ENCODE measurements at places on chromosomes 11 and 22.

DNA sequence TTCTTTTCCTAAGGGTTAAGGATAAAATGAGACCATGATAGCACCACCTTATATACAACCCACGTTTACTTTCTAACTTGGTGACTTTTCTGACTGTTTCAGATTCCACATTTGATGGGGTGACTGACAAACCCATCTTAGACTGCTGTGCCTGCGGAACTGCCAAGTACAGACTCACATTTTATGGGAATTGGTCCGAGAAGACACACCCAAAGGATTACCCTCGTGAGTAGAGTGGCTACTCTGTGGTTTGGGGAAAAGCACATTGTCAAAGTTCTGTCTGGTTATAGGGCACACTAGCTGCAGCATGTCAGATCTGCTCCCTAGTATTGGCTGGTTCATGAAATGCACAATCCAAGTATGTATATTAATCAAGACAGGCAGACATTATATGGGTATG lies 117.3 kb downstream of the SPON1 start:
- DNase-seq = no peak

- peak; percentile 75 for DNase-seq
Measured at GRCh38 chr22:46798366-46799350, 36.2 kb downstream of the TBC1D22A start.

- DNase-seq = peak; percentile 40
Measured at GRCh38 chr22:23218867-23219251, 38.5 kb downstream of the BCR start.

- no peak for DNase-seq
Measured at GRCh38 chr11:12192794-12193514, 82.6 kb downstream of the MICAL2 start.

DNA sequence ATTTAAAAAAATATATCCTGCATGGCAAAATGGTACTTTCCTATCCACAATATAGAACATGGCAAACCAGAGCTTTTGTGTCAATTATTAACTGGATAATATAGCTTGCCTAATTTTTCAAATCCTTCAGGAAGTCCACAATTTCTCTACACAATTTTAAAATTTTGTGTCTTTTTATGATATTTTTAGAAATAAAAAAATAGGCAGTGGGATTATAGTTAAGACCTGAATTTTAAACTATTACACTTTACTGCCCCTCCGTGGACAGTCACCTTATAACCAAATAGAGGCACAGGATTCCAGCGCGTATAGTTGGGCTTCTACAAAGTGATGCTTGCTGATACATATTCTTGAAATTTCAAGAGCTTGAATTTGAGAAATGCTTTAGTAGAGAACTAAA lies 2.1 kb upstream of the DMC1 start:
- peak; percentile 11 for DNase-seq

- no peak for DNase-seq
Measured at GRCh38 chr11:11449327-11449726, 96.3 kb upstream of the CSNK2A3 start.

GRCh38 chr11:122342089-122342744 lies 226.2 kb upstream of the BLID start:
- DNase-seq = no peak

DNA sequence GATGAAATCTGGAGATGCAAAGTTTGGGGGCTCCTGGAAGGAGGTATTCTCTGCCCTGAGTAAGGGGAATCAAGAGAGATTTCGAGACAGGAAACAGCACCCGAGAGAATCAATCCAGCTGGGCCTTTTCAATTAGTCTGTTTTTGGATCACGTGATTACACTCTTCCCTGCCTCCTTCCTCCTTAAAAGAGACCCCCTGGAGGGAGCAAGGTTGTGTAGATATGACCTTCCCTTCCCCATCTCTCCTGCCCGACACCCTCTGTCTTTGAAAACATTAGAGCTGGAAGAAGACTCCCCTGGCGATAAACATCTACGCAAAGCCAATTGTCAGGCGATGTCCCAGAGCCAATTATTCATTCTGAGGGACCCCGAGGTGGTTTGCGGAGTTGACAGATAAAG lies 407.9 kb downstream of the MIAT start:
- no peak for DNase-seq

DNA sequence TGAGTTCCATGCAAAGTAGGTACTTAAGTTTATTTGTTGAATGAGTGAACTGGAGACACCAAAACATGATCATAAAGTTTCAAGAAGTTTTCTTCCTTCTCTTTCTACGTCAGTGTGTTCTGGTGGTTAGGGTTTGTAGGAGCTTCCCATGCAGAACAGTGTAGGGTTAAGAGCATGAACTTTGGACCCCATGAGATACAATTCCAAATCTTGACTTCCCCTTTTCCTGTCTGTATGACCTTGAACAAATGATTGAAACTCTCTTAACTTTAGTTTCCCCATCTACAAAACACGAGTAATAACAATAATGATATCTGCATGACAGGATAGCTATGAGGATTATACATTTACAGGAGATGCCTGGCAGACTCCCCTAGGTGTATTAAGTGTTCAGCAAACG lies 41.0 kb upstream of the TENM4 start:
- peak; percentile 45 for DNase-seq

DNA sequence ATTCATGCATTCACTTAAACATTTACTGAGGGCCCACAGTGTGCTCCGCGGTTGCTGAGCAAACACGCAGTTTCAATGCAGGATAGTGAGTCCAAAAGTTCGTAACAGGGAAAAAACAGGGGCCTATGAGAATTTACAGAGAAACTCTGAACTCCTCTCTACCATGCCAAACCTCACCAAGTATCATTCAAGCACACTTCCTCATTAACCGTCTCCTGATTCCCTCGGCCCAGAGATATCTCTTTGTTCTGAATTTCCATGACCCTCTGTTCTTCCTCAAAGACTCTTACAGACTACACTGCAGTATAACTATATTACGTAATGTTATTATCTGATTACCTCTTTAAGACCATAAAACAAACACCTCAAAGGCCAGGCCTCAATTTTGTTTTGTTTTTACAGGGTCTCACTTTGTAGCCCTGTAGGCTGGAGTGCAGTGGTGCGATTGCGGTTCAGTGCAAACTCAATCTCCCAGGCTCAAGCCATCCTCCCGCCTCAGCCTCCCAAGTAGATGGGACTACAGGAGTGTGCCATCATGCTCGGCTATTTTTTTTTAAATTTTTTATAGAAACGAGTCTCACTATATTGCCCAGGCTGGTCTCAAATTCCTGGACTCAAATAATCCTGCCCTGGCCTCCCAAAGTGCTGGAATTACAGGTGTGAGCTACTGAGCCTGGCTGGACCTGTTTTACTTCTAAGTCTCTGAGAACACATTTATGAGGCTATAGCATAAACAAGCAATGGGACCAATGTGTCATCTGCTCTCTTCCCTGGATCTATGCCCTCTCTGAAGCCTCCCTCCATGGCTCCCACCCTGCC lies 3.6 kb downstream of the HPS4 start:
- no peak for DNase-seq

DNA sequence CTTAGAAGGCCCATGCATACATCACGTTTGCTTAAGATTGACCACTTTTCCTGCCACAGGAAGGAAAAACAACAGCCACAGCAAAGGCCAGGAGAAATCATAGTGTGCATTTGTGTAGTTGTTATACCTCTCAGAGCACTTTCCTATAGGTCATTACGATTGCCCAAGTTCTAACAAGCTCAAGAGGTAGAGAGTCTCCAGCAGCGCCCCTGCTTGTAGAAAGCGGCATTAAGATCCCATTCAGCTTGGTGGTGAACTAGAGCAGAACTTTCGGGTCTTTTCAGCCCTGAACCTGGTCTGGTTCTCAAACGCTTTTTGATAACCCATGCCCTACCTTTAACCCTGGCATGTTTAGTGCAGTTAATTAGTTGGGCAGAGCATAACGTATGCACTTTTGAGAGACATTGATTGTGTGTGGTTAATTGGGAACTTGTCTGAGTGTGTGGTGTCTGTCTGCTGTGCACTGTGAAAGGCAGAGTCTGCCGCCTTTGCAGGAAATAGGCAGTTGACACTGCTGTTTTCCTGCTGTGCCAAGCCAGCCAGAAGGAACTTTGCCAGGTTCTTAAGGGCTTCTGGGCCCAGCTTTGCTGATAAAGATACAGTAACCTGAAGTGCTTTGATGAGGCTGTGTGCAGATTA lies 109.9 kb upstream of the CLMP start:
- DNase-seq = no peak

GRCh38 chr11:119363851-119364590 lies 17.5 kb downstream of the USP2 start:
- peak; percentile 70 for DNase-seq

DNA sequence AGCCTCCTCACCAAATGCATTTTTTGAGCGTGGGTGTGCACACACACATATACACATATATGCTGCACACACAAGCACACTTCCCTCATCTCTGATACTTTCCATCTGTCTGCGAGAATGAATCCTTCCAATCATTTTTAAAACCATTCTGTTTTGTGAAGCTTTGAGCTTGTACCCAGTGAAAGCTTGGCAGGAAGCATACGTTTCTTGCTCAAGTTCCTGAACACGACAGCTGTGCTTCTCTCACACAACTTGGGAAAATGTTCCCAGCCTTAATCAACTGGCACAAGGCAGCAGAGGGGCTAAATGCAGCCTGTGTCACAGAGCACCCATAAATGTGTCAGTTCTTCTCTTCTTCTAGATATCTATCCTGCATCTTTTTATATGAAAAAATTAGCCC lies 524.0 kb upstream of the KIRREL3 start:
- no peak for DNase-seq

- DNase-seq = peak; percentile 62
Measured at GRCh38 chr22:30078320-30079311, 1.6 kb upstream of the HORMAD2 start.

DNA sequence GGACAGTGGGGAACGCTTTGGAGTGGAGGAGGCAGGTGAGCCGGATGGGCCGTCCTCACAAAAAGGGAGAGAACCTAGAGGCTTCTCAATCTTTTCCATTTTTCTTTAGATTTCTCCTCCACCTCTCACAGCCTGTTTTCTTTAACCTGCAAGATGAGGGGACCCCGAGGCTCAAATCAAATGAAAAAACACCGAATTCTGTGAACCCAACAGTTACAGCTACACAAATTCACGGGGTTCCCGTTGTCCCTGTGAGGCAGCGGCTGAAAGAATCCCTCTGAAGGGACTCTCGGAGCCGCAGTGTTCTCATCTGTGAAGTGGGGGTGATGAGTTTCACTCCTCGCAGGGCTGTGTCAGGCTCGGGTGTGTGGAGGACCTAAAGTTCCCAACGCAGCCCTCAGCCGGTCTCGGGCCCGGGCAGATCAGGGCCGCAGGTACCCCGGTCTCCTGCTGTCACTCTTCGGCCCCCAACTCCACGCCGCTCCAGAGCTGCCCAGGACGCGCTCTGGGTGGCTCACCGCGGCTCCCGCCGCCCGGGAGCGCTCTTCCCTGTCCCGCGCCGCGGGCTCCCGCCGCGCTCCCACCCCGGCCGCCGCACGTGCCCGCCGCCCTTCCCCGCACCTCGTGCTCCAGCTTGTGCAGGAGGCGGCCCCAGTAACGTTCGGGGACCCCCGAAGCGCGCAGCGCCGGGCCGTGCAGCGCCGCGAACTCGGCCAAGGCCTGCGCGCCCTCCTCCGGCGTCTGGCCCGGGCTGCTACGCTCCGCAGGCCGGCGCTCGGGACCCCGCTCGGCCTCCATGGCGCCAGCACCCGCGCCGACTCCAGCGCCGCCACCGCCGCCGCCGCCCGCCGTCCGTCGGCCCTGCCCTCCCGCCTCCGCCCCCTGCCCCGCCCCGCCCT lies at the start of gene TTLL12:
TTLL12 (minus strand) TSS at position 863 of the 899 bp plus-strand sequence; CDS start at position 798, 65 bp downstream.
- DNase-seq = peak; percentile 71

DNA sequence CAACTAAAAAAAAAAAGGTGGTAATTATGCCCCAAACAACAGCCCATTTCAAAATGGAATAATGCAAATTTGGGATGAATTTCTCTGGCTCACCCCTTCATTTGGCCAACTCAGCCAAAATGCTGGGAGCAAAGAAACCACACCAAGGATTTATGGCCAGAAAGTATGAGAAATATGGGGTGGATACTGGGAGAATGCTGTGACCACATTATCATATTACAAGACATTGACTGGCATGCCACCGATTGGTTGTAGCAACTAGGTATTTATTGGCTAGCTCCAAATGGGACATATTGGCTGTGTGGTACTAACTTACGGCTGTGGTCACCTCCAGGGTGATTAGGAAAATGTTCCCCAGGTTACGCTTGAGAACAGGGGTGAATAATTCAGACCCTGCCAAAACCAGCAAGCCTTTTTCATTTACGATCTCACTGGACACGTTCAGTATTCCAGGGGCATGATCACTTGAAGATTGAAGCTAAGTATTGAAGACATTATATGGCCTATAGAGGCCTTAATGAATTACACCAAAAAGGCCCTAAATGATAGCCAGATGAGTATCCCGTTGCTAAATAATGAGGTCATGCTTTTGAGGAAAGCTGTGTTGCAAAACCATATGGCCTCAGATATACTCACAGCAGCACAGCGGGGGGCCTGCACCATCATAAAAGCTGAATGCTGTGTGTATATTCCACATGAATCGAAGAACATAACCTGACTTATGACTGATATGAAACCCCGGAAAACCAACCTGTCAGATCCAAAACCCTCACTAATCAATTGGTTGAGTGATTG lies 3.8 kb upstream of the FDX1 start:
- DNase-seq = no peak

DNA sequence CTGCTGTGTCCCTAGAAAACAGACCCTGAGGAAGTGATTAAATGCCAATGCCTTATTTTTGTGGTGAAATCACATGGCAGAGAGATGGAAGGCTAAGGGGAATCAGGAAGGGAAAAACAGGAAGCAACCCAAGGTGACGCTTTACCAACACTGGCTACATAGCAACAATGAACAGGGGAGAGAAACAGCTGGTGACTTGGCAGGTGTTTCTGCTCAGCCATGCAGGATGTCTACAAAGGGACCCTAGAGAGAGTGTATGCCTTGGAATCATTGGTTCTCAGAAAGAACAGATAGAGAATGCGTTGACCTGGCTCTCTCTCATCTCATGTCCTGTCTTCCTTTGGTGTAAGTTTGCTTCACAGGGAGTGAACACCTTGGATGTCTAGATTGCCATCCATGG lies 911.9 kb downstream of the OPCML start:
- DNase-seq = no peak

- DNase-seq = no peak
Measured at GRCh38 chr11:110445437-110445836, 15.7 kb downstream of the FDX1 start.

DNA sequence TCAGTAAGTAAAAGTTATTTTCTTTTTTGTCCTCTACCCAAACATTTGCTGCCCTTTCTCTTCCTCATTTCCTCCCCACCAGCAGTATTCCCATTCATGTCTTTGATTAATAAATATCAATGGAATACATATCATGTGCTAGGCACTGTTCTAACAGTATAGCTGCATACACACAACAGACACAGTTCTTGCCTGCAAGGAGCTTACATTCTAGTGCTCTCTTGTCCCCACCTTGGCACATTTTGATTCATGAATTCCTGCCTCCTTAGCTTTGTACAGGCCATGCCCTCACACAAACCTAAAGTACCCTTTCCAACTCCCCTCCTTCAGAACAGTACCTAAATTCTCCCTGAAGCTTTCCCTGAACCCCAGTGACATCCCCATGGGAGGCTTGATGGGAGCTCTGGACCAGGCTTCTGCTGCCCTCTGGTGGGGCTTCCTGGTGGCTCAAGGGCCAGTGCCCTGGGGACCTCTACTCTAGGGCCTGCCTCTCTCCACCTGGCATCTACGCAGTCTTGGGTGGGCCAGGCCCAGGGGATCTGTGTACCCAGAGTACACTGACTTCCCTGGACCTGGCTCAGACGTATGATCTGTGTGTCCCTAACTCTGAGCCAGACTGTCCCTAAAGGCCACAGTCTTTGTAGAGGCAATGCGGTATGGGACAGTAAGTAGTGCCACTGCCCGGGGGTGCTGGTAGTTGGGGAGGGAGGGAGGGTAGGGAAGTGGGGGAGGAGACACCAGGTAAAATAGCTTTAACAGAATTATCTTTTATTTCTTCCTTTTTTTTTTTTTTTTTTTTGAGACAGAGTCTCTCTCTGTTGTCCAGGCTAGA lies 14.1 kb downstream of the RPS13 start:
- peak; percentile 29 for DNase-seq
